ENCODE measurements at places on chromosomes 4 and X. TPM values are rescaled to one million over a fixed set of nuclear protein-coding genes. Genes with fewer than 3 reads are reported as not detected.

Gene FAM47A
- polyA plus RNA-seq = not detected

Gene PDLIM3
- polyA plus RNA-seq = not detected

Gene DCAF12L2
- polyA plus RNA-seq = not detected

Gene GPR34
- 3.1 TPM for polyA plus RNA-seq

Gene TENM3
- polyA plus RNA-seq = not detected

Gene VCX
- not detected for polyA plus RNA-seq

Gene AFM
- polyA plus RNA-seq = not detected

Gene GUCY1B1
- 0.72 TPM for polyA plus RNA-seq

Gene DKK2
- polyA plus RNA-seq = not detected

Gene NLRP2B
- not detected for polyA plus RNA-seq

Gene CLTRN
- polyA plus RNA-seq = not detected

Gene RTL3
- polyA plus RNA-seq = not detected

Gene ASMT
- not detected for polyA plus RNA-seq

Gene TSPAN6
- not detected for polyA plus RNA-seq

Gene GYG2
- polyA plus RNA-seq = not detected
